Epithelial cell of esophagus (primary cell): ENCODE measurements at places on chromosomes 6 and 20.

GRCh38 chr6:55566036-55566710 lies 12.8 kb downstream of the HMGCLL1 start:
- DNase-seq = no peak

DNA sequence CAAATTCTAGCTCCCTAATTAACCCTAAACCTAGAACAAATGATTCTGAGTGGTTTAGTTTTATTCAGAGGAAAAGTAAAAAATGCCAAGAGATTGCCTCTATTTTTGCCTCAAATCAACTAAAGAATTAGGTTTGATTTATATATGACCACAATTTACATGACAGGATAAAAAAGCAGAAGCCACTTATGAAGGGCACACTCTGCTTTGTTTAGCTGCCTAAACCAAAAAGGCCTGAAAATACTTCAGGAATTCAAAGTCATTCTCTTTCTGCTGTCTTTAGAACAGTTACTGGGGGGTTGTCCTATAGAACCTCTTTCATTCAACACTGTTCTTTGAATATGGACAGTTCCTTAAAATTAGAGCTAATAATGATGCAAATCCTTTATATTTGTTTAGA lies 5.3 kb downstream of the FBXO5 start:
- no peak for DNase-seq

DNA sequence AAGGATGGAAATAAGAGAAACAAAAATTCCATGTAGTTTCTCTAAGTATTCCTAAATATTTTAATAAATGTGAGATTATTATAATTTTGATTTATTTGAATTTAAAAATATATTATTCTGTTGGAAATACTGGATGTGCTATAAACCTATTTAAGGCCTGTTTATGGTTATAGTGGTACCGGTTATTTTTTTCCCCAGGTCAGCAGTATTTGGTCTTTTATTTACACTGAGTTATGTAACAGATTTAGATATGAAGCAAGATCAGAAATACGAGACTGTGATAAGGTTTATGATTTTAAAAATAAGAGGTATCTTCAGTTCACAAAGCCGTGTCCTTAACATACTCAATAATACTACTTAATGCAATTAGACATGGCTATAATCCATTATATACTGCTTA lies 634.3 kb upstream of the POU3F2 start:
- no peak for DNase-seq

DNA sequence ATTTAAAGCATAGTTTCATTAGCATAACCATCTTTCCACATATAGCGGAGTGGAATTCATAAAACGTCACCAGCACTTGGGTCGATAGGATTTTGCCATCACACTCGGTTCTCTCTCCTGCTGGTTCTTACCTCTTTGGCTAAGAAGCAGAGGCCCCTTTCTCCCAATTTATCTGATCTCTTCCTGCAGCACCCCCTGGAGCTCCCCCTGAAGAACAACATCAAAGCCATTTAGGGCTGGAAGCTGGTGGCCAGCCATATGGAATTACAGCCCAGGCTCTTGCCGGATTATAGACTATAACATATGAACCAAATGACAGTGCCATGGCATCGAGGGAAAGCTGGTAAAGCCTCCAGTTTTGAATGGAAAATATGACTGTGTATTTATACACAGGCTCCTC lies 6.4 kb upstream of the KIF6 start:
- DNase-seq = no peak

DNA sequence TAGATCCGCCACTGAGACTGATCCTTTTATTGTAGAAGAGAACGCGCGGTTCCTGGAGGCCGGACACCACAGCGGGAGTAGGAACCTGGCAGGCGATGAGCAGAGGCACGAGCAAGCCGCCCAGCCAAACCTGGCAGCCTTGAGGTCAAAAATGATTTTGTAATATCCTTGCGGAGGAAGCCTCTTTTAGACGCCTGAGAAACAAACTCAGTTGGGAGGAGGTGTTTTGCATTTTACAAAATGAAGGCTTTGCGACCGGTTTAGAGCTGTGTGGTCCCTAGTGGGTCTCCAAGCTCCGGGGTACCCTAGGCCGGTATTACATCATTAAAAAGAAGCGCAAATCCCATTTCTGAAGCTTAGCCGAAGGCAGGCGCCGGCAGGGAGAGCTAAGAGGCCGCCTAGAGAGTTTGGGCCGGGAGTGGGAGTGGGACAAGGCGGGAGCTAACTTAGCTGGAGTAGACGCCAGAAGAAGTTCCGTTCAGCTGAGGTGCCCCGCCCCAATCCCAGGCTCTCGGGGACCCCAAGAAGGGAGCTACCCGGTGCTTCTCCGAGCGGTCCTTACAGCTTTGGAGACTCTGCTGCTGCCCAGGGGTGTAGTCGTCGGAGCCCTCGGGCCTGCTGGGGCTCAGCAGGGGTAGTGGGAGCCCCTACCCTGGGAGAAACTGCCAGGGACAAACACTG lies 1.9 kb upstream of the TBX18 start:
- no peak for DNase-seq

- DNase-seq = no peak
Observed at GRCh38 chr6:33290459-33290858, 1.1 kb downstream of the PFDN6 start.

DNA sequence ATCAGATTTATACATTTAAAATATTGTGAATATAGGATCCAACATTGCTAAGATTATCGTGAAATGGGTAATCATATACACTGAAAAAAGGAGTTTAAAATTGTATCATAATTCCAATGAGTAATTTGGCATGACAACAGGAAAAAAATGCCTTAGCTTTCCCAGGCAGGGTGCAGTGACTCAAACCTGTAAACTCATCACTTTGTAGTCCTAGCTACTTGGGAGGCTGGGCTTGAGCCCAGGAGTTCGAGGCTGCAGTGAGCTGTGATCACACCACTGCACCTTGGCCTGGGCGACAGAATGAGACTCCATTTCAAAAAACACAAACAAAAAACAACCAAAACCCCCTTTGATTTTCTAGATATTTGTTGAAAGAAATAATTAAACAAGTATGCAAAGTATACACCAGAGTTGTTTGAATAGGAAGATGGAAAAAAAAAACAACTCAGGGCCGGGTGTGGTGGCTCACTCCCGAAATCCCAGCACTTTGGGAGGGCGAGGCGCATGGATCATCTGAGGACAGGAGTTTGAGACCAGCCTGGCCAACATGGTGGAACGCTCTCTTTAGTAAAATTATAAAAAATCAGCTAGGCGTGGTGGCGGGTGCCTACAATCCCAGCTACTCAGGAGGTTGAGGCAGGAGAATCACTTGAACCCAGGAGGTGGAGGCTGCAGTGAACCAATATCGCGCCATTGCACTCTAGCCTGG lies 98.7 kb downstream of the TRERF1 start:
- peak; percentile 80 for DNase-seq

GRCh38 chr6:151109869-151110575 lies 129.7 kb upstream of the AKAP12 start:
- DNase-seq = no peak

GRCh38 chr6:1015825-1016224 lies 296.1 kb upstream of the FOXQ1 start:
- DNase-seq = no peak

DNA sequence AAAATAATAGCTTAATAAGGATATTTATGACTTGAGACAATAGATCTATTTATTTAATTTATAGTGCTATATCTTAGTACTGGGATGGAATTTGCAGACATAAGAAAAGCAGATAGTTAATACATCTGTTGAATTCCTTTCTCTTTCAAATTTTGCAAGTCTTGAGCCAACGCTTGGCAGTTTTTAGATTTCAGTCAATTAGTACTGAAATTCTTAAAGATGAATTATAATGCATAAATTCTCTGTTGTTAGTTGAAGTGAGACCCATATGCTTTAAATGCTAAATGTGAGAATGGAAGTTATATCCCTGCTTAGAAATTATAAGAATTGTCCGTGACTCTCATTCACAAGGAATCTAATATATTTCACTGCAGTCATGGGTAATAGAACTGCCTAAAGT lies 225.1 kb upstream of the ADGRB3 start:
- no peak for DNase-seq

DNA sequence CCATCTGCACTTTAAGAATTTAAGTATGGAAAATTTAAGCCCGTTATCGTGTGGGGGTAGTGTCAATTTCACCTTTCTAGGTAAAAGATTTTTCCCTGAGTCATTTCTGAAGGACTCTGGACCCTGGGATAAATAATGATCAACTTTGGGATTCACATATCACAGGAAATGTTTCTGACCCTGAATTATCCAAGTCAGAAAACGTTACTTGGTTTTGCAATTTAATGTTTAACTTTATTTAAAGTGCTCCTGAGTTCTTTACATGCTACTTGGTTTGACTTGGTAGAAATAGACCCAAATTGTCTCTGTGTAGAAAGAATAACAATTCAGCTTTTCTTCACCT lies 1.5 kb upstream of the SLC17A3 start:
- DNase-seq = no peak

DNA sequence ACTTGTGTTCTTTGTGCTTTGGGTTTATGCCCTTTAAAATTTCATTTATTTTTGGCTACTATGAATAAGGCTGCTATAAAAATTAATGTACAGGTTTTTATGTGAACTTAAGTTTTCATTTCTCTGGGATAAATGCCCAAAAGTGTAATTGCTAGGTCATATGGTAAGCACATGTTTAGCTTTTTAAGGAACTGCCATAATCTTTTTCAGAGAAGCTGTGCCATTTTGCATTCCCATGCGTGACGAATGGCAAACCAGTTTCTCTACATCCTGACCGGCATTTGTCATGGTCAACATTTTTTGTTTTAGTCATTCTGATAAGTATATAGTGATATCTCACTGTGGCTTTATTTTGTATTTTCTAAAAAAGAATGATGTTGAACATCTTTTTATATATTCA lies 236.0 kb upstream of the SGK1 start:
- no peak for DNase-seq
